ENCODE measurements at places on chromosomes 13 and 19.

GRCh38 chr13:105084931-105085330 is 1450.5 kb downstream of the EFNB2 start:
- no peak for DNase-seq

GRCh38 chr19:2135474-2136402 is 15.6 kb downstream of the AP3D1 start:
- no peak for DNase-seq

DNA sequence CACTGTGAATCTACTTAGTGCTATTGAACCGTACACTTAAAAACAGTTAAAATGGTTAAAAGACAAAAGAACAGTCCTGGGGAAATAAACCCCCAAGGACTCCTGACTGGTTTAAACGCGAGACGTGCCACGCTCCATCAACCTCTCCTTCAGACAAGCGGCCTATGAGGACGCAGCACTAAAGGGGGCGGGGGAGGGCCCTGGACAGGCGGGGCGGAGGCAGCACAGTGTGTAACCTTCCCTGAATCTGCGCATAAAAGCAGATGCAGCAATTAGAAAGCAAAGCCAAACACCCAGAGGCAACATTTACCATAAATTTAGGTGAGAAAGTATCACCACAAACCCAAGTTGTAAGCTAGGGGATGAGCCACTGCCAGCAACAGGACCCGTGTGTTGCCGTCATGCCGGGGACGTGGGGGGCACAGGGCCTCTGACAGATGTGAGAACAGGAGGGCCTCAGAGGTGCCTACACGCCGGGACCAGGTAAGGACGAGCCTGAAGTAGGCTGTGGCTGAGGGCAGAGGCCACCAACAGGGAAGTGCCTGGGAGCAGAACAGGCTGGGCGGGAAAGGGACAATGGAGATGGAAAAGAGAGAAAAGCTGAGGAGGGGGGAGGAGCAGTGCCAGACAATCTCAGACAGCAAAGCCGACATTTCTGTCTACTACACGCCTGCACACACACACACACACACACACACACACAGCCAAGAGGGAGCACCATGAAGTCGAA is 15.3 kb upstream of the ADPRHL1 start:
- no peak for DNase-seq

- no peak for DNase-seq
These were observed 90.9 kb downstream of the NALCN start for GRCh38 chr13:101325423-101325822.

GRCh38 chr13:112638157-112638750 is 50.3 kb upstream of the TUBGCP3 start:
- no peak for DNase-seq

DNA sequence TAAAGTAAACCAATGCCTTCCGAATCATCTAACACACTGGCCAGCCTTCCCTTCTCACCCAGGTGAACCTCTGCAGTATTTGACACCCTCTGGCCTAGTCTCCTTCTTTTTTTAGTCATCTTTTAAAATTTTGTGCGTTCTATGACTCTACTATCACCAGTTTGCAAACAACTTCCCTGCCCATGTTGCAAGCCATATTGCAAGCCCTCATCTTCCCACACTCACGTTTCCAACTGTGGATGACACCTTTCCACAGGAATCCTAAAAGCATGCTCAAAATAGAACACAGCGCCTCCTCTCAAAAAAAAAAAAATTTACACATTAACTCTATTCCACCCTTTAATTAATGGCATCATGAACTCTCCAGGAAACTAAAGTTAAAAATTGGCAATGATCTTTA is 440.1 kb downstream of the EFNB2 start:
- no peak for DNase-seq

DNA sequence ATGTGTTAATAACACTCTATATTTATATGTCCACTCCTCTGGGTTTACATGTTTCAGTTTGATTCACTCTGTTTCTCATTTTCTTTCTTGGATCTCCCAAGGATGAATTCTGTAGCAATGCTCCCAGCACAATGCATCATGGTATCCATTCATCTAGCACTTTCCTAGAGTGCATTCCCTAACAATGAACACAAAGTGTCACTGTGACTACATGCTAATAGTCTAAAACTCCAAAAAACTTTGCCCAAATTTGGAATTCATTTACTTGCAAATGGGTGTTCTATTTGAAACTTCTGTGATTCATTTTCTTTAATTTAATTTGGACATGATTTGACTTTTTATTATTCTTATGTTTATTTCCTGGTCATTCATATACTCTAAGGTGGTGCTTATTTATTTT is 286.3 kb downstream of the POU4F1 start:
- no peak for DNase-seq

DNA sequence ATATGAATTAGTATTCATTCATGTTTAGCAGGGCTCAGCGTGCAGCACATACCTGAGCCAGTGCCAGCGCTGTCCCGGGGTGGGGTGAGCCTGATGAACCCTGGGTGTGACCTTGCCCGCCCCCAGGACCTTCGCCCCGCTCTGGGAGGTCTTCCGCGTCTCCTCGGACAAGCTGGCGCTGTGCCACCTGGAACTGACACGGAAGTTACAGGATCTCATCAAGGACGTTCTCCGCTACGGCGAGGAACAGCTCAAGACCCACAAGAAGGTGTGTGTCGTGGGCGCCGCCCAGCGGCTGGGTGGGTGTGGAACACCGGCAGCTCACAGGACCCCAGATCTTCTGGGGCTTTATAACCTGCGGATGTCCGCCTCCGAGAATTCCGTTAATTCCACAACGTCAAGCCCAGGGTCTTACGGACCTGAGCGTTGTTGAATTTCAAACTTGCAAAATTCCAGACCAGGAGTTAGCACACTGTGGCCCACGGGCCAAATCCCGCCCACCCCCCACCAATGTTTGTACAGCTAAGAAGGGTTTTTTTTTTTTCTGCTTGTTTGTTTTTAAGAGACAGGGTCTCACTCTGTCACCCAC is 15.4 kb downstream of the FCHO1 start:
- peak; percentile 78 for DNase-seq

- DNase-seq: no peak
These were observed 21.2 kb downstream of the CCNA1 start for GRCh38 chr13:36453516-36453915.

- DNase-seq: no peak
These were observed 5.9 kb downstream of the DMKN start for GRCh38 chr19:35507561-35507960.

- no peak for DNase-seq
These were observed 14.1 kb upstream of the MYH14 start for GRCh38 chr19:50189331-50189730.

- DNase-seq: no peak
These were observed 9.2 kb downstream of the ZNF627 start for GRCh38 chr19:11606484-11606883.

All from iPS DF 19.7 (cell line).